ENCODE measurements at places on chromosomes 7 and 10. TPM values are rescaled to one million over a fixed set of nuclear protein-coding genes. Genes with fewer than 3 reads are reported as not detected.

FLNC gene
- total RNA-seq: 15.0 TPM

PLEKHS1 gene
- 6.5 TPM for total RNA-seq

CUL2 gene
- 40.4 TPM for total RNA-seq

OPALIN gene
- not detected for total RNA-seq

MEIG1 gene
- not detected for total RNA-seq

GRK5 gene
- 27.1 TPM for total RNA-seq

WNT16 gene
- not detected for total RNA-seq

MBL2 gene
- total RNA-seq: not detected

SORCS1 gene
- total RNA-seq: 0.93 TPM

TFR2 gene
- 1.2 TPM for total RNA-seq

MMD2 gene
- not detected for total RNA-seq

SEPTIN7 gene
- 215 TPM for total RNA-seq

TDRD1 gene
- 1.7 TPM for total RNA-seq

JCAD gene
- total RNA-seq: 256 TPM

PNLIPRP2 gene
- total RNA-seq: 8.9 TPM

CYP26C1 gene
- 0.14 TPM for total RNA-seq

PLAU gene
- total RNA-seq: 4.6 TPM

ZNF503 gene
- 3.7 TPM for total RNA-seq

KCP gene
- 0.47 TPM for total RNA-seq

AUTS2 gene
- 67.6 TPM for total RNA-seq

ARHGEF35 gene
- 0.51 TPM for total RNA-seq

GJD4 gene
- not detected for total RNA-seq

TAS2R3 gene
- total RNA-seq: 3.0 TPM

FOXI2 gene
- not detected for total RNA-seq

AKR1C4 gene
- not detected for total RNA-seq

NFKB2 gene
- 29.0 TPM for total RNA-seq

SRRM3 gene
- total RNA-seq: 0.67 TPM

IGFBP1 gene
- total RNA-seq: not detected

DNAJB6 gene
- 71.2 TPM for total RNA-seq

OR6B1 gene
- not detected for total RNA-seq

POM121L12 gene
- total RNA-seq: not detected

FRMPD2 gene
- total RNA-seq: 0.73 TPM

EIF5AL1 gene
- total RNA-seq: 0.09 TPM

GPR15LG gene
- total RNA-seq: 467 TPM

CCDC186 gene
- 36.4 TPM for total RNA-seq

FAS gene
- 51.0 TPM for total RNA-seq

OR6V1 gene
- not detected for total RNA-seq

NAT16 gene
- not detected for total RNA-seq

KCNMA1 gene
- total RNA-seq: 45.4 TPM

SLC18A2 gene
- 1.6 TPM for total RNA-seq

DDX56 gene
- total RNA-seq: 60.6 TPM

ATP6V1F gene
- total RNA-seq: 55.6 TPM

CALY gene
- not detected for total RNA-seq

OPTN gene
- 101 TPM for total RNA-seq

HYAL4 gene
- total RNA-seq: not detected

CPED1 gene
- total RNA-seq: 67.7 TPM

All from mucosa of descending colon (tissue), 3 donors.